Urinary bladder (tissue), 4 donors: ENCODE measurements at places on chromosomes 16 and 17. TPM values are rescaled to one million over a fixed set of nuclear protein-coding genes. Genes with fewer than 3 reads are reported as not detected.

Gene GPRC5B
- polyA plus RNA-seq: 29.6 TPM

Gene PPY
- polyA plus RNA-seq: not detected

Gene SOX9
- polyA plus RNA-seq: 1.8 TPM

Gene SCGB1C2
- not detected for polyA plus RNA-seq

Gene HSPB9
- 0.11 TPM for polyA plus RNA-seq

Gene KRTAP9-2
- not detected for polyA plus RNA-seq

Gene CFAP97D1
- 0.05 TPM for polyA plus RNA-seq

Gene PLLP
- polyA plus RNA-seq: 9.5 TPM

Gene CYBA
- 145 TPM for polyA plus RNA-seq

Gene DDX28
- polyA plus RNA-seq: 11.5 TPM

Gene LCAT
- 18.5 TPM for polyA plus RNA-seq

Gene CCL1
- polyA plus RNA-seq: not detected

Gene ABCC11
- 0.18 TPM for polyA plus RNA-seq

Gene KRTAP3-2
- not detected for polyA plus RNA-seq

Gene CCR7
- 0.39 TPM for polyA plus RNA-seq

Gene FBXL16
- polyA plus RNA-seq: 0.68 TPM

Gene INCA1
- polyA plus RNA-seq: 1.3 TPM

Gene ATP2C2
- 2.3 TPM for polyA plus RNA-seq

Gene IGSF6
- polyA plus RNA-seq: 1.4 TPM

Gene SPATA22
- polyA plus RNA-seq: 0.23 TPM

Gene PERCC1
- not detected for polyA plus RNA-seq

Gene ZNF19
- polyA plus RNA-seq: 3.1 TPM

Gene C16orf95
- 2.8 TPM for polyA plus RNA-seq

Gene VMO1
- polyA plus RNA-seq: 2.4 TPM

Gene TNFRSF13B
- polyA plus RNA-seq: 0.10 TPM

Gene HAGHL
- 3.5 TPM for polyA plus RNA-seq

Gene FSCN2
- 0.43 TPM for polyA plus RNA-seq

Gene ADORA2B
- polyA plus RNA-seq: 2.6 TPM

Gene SHBG
- polyA plus RNA-seq: 0.22 TPM

Gene ALOX15B
- 5.6 TPM for polyA plus RNA-seq

Gene SKAP1
- polyA plus RNA-seq: 2.1 TPM

Gene IRX3
- 1.2 TPM for polyA plus RNA-seq

Gene HSF5
- 0.03 TPM for polyA plus RNA-seq

Gene CHST4
- polyA plus RNA-seq: not detected

Gene MRPL28
- 81.1 TPM for polyA plus RNA-seq

Gene TMIGD1
- polyA plus RNA-seq: not detected
